ENCODE measurements at places on chromosomes 5 and 9.

DNA sequence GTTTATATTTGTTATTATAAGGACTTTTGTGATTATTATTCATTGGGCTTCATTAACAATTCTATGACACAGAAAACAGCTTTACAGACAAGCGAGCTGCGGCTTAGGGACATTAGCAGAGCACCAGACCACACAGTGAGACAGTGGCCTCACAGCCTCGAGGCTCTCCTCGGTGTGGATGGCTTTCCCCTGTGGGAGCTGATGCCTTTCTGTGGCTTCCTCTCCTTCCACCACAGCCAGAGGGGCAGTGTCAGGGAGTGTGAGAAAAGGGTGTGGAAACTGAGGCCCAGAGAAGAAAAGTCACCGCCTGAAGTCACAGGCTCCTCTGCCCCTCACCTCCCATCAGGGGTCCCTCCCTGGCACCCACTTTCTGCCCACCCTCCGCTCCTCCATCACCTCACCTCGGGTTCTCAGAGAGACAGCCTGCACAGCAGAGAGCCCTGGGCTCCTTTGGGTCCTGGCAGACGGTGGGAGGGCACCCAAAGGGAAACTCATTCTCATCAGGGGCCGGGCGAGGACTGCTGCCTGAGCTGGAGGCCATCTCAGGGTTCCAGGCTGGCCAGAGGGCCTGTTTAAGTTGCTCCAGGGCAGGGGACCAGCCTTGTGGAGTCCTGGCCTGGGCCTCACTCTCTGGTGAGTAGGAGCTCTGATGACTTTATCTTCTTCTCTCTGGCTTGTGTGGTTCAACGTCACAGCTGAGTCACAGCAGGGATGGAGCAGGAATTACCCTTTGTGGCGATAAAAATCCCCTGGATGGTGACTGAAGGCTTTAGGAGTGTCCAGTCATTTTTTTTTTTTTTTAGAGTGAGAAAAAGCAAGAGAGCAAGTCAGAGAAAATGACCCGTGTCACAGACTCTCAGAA, 830 bp downstream of the TRAF1 start:
- no peak for DNase-seq

GRCh38 chr5:153543288-153543687, 52.8 kb downstream of the GRIA1 start:
- DNase-seq: no peak

DNA sequence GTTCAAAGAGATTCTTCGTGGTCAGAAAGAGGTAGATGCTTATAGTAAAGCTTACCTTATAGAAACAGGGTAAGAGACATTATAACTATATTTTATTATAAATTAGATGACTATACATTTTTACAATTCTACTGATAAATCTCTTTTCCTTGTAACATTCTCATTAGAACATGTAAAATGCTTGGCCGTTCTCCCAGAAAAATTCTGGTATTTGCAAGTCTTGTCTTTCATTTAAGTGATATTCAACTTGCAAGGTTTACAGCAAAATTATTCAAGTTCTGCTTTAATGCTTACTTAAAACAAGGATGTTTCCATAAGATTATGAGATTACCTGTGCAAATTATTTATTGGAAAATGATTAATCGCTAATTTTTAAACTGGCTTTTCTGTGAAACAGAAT, 41.3 kb upstream of the CDH18 start:
- no peak for DNase-seq

DNA sequence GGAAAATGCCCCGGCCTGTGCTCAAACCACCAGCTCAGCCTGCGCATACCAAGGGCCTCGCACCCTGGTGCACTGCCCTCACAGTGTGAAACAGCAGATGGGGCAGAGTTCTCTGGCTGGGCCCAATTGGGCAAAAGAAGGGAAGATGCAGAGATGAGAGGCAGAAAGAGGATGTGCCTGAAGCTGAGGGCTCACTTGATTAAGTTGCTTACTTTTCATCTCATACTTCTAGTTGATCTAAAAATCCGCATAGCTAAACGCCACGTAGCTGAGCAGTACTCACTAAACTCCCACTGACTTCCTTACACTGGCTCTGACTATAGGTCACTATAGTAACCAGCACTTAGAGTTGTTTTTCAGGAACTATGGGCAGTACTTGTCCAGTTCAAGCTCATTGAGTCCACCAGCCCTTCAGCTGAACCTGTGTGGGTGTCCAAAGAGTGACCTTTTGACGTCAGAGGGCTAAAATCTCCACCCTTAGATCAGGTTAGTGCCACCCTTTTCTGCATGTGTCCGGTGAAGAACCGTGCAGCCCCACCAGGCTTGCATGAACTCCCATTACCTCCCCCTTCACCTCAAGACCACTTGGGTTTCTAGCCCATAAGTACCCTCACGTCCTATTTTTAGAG, 215.2 kb downstream of the AUH start:
- no peak for DNase-seq

GRCh38 chr5:36656556-36656955, 50.1 kb downstream of the SLC1A3 start:
- DNase-seq: no peak

GRCh38 chr5:68279984-68280383, 64.4 kb downstream of the PIK3R1 start:
- DNase-seq: no peak

GRCh38 chr5:16534280-16534679, 68.7 kb upstream of the ZNF622 start:
- DNase-seq: no peak

GRCh38 chr5:137142764-137143605, 356.1 kb downstream of the SPOCK1 start:
- no peak for DNase-seq

GRCh38 chr5:44933686-44934085, 124.9 kb downstream of the MRPS30 start:
- DNase-seq: no peak

DNA sequence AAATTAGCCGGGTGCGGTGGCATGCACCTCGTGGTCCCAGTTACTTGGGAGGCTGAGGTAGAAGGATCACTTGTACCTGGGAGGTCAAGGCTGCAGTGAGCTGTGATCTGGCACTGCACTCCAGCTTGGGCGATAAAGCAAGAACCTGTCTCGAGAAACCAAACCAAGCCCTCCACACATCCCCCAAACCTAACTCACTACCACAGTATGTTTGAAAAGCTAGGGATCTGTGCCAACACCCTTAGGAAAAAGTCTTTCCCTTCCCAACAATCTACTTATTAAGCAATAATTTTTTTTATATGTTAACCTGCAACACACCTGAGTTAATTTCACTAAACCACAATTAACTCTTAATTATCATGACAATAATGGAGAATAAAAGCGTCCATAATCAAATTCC, 2.2 kb downstream of the UBTD2 start:
- no peak for DNase-seq

DNA sequence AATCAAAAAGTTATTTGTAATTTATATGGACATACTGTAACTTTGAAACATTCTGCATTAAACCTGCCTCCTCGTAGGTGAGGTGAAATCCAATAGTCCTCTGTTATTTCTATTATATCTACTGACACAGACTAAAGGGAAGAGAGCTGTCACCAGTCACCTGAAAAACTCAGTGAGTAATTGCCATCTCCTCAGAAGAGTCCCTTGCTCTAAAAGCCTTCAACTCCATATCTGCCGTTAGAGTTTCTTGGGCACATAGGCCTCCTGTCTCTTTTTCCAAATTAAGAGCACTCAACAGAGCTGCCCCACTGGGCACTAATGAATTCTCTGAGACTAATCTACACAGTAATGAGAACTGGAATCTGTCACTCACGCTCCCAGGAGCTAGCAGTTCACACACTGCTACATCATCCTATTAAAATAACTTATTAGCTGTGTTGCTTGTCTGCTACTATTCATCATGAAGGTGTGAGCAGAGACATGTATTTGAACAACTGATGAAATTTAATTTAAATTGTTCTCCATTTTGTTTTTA, 67.3 kb upstream of the VCAN start:
- no peak for DNase-seq

DNA sequence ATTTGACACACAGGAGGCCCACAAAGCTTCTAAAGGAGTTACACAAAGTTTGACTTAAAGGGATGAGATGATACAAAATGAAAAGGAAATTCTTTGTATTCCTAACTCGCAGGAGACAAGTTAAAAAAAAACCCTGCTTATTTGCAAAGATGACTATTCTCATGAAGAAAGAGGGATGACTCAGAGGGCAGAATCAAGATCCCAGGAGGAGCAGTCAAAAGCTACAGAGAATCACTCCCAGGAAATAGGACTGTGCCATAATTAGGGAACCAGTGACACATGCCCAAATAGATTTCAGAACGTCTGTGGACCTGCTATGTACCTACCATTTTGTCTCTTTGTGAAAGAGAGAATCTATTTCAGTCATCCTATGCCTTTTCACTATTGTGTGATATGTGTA, 103.5 kb upstream of the ARRDC3 start:
- DNase-seq: no peak

- no peak for DNase-seq
Measured at GRCh38 chr5:137265457-137265856, 233.7 kb downstream of the SPOCK1 start.

- DNase-seq: no peak
Measured at GRCh38 chr5:5883146-5883545, 460.7 kb downstream of the ICE1 start.

GRCh38 chr9:93192721-93193387, 8.9 kb downstream of the WNK2 start:
- DNase-seq: no peak

All from COR-L47 (cell line).